Frontal cortex (tissue), 4 donors: ENCODE measurements at places on chromosomes 4 and X.

- no peak for DNase-seq
Measured at GRCh38 chr4:71404049-71404448, 65.2 kb downstream of the SLC4A4 start.

- DNase-seq, result no peak
Measured at GRCh38 chr4:169975838-169976796, 50.1 kb downstream of the MFAP3L start.

DNA sequence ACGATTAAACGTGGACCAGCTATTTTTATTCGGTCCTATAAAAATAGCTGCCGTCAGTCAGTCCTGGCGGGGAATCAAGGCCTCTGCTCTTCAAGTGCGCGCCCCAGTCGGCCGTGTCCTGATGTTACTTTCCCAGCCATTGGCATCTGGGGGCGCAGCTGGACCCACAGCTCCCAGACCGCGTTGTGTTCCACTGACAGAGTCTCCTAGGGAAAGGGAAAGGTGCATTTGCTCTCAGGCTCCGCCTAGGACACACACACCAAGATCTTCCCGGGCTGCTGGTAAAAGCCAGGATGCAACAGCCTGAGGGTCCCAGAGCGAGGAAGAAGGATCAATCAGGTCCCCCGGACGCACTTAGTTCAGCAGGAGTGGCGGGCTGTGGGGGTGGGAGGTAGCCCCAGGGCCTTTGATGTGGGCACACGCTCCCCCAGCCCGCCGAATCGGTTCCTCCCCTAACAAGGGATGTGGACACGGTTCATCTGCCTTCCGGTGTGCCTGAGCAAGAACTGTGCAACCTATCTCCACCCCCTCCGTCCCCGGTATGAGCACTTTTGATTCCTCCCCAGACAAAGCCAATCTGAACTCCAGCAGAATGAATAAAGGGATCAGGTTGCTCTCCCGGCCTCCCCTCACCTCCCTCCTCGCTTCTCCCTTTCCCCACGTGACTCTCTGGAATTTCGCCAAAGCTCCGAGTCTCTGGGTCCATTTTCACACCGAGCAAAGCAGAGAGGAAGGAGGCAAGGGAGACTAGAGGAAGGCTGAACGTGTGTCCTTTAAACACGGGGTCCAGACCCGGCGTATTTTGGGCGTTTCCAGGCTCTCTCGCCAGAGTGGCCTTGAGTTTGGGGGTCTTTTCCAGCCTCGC, 626 bp upstream of the FRAS1 start:
- no peak for DNase-seq

- no peak for DNase-seq
Measured at GRCh38 chr4:83272900-83273299, 11.7 kb downstream of the COQ2 start.

GRCh38 chrX:2609431-2610238, 81.5 kb upstream of the CD99 start:
- no peak for DNase-seq

- DNase-seq, result no peak
Measured at GRCh38 chr4:106019771-106020170, 124.5 kb downstream of the NPNT start.

GRCh38 chr4:152962150-152962549, 26.0 kb downstream of the FHDC1 start:
- DNase-seq, result no peak

GRCh38 chr4:98170035-98170434, 26.8 kb upstream of the STPG2 start:
- DNase-seq, result no peak
